ENCODE measurements at places on chromosomes 11 and 22.

GRCh38 chr11:78319453-78319955 lies 98.1 kb downstream of the GAB2 start:
- no peak for DNase-seq

GRCh38 chr11:47325271-47326041 lies 27.0 kb downstream of the MYBPC3 start:
- DNase-seq = no peak

- DNase-seq = no peak
These were observed 17.2 kb downstream of the BRD1 start for GRCh38 chr22:49810363-49811019.

- peak; percentile 34 for DNase-seq
These were observed 1.2 kb downstream of the CSRP3 start for GRCh38 chr11:19200410-19201201.

- DNase-seq = no peak
These were observed 171.0 kb downstream of the NELL1 start for GRCh38 chr11:20840341-20840740.

GRCh38 chr11:111393096-111393495 lies 14.0 kb upstream of the POU2AF1 start:
- DNase-seq = no peak

GRCh38 chr11:107040433-107041087 lies 22.3 kb upstream of the GUCY1A2 start:
- no peak for DNase-seq

DNA sequence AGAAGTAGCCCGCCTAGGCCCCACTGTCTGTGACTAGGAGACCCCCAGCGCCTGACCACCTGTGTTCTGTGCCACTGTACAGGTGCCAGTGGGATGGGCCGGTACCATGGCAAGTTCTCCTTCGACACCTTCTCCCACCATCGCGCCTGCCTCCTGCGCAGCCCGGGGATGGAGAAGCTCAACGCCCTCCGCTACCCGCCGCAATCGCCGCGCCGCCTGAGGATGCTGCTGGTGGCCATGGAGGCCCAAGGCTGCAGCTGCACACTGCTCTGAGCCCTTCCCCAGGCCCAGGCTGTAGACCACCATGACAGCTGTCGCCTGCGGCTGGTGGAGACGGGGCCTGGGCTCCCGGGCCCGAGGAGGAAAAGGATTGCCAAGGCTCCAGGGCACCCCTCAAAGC lies 2.8 kb upstream of the NDUFS8 start:
- DNase-seq = no peak

DNA sequence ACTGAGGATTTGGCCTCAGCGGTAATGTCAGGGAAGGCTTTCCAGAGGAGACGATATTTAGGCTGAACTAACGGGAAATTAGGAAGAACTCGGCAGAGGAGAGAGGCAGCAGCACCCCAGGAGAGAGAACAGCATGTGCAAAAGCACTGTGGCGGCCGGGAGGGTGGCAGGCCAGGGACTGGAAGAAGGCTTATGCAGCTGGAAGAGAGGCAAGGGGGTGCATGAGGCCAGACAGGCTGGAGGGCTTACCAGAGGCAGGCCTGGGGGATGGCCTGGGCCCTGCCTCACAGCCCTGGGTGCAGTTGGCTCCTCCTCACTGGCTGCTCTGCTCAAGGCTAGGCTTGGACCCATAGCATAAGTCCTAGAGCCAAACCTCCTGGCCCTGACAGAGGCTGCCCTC lies 7.7 kb upstream of the NPAS4 start:
- DNase-seq = no peak

- DNase-seq = no peak
These were observed 20.7 kb downstream of the POU2F3 start for GRCh38 chr11:120260616-120261015.

GRCh38 chr11:108432783-108433182 lies 34.5 kb downstream of the C11orf65 start:
- peak; percentile 79 for DNase-seq

DNA sequence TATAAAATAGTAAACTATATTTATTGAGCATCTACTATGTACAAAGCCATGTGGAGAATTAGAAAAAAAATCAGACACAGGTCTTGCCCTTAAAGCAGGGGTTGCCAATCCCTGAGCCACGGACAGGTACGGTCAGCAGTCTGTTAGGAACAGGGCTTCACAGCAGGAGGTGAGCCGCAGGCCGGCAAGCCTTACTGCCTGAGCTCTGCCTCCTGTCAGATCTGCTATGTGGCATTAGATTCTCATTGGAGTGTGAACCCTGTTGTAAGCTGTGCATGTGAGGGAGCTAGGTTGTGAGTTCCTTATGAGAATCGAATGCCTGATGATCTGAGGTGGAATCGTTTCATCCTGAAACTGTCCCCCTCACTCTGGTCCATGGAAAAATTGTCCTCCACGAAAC lies 2.1 kb upstream of the RAG2 start:
- no peak for DNase-seq

DNA sequence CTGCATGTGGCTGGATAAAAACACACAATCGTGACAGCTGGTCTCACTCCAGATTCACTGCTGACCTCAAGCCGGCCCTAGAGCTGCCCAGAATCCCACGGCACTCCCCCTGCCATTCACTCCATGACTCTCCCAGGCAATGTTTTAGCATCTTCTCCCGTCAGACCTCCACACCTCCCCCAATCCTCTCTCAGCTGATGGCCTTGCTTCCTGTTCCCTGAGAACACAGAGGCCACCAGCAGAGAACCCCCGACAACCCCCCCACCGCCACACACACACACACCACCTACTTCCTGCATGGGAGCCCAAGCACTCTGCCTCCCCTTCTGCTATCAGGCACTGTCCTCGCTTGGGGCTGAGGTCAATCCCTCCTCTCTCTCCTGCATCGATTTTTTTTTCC lies 9.3 kb downstream of the TNKS1BP1 start:
- DNase-seq = no peak

GRCh38 chr11:1682225-1682905 lies 14.6 kb upstream of the KRTAP5-6 start:
- no peak for DNase-seq

DNA sequence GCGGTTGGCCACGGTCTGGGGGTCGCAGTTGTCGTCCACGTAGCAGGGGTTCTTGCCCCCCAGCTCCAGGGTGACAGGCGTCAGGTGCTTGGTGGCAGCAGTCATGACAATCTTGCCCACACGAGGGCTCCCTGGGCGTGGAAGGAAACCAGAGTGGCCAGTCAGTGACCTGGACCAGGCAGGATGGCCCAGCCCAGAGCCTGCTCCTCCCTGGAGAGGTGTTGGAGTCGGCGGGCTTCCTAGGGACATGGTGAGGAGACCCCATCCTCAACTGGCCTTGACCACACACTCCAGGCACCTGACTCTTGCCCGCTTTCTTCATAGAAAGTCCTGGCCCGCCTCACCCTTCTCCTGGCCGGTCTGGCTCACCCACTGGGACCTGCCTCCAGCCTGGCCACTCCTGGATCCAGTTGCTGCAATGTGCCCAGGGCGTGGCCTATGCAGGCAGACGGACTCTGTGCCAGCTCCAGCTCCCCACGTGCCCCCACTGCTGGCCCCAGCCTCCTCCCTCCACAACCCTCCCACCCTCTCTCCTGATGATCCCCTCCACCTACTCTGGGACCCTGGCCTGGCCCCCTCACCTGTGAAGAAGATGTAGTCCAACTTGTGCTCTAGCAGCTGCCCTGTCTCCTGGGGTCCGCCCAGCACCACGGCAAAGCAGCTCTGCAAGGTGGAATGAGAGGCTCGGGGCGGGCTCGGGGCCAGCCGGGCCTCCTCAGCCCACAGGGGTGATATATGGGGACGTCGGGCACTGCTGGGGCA lies 8.7 kb downstream of the ALDH3B2 start:
- no peak for DNase-seq

DNA sequence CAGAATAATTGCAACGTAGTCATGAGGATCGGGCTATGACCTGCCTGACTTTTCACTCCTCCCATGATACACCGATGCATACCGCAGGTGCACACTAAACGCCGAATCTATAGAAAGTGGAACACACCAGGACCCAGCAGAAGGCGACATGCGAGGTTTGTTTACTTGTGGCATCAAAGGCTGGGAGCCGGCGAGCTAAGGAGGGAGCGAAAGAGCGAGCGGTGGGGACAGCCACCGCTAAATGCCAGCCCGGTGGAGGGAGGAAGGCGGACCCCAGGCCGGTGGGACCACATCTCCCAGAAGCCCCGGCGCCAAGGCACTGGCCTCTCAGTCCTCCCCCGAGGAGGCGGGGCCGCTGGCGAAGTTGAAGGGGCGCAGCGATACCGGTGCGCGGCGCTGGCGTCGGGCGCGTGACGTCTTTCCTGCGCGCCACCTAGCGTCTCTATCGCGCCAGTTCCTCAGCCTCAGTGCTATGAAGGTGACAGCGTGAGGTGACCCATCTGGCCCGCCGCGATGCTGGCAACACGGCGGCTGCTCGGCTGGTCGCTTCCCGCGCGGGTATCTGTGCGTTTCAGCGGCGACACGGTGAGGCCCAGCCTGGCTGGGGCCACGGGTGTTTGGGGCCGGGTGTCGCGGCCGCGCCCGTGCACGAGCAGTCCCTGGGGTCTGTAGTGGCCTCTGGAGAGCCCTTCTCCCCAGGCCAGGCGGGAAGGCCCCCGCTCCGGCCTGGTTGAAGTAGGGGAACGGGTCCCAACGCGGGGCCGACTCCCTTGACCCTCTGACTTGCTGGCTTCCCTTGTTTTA lies at the start of gene NDUFV1:
NDUFV1 (plus strand) TSS at position 445 of the 804 bp plus-strand sequence; CDS start at position 514, 69 bp downstream.
- DNase-seq = peak; percentile 99

DNA sequence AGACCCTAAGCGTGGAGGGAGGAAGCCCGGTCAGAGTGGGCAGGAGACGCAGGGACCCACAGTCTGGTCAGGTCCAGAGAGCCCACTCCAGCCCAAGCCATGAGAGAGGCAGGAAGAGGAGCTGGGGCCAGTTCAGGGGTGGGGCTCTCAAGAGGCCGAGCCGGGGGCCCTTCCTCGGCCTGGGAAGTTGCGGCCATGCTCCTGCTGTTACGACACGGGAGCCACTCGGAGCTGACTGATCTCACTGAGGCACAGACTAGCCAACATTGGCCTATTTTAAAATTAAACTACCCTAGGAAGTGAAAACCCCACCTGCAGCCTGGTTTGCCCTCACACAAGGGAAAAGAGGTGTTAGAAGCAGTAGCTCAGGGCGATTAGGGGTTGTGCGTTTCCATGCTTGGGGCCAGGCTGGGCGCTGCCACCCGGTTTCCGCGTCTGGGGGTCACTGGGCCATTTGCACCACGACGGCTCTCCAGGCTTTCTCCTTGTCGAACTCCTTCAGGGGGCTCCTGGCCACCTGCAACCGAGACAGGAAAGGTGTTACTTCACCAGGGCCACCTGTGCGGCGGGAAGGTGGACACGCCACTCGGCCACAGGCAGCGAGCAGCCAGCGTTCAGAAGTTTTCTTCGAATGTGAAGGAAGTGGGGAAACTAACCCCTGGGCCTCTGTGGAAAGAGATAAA lies 3.2 kb upstream of the TTLL8 start:
- no peak for DNase-seq

GRCh38 chr11:46693597-46694012 lies 6.8 kb downstream of the ARHGAP1 start:
- no peak for DNase-seq

GRCh38 chr22:40156001-40156516 lies 21.7 kb upstream of the TNRC6B start:
- DNase-seq = peak; percentile 44

DNA sequence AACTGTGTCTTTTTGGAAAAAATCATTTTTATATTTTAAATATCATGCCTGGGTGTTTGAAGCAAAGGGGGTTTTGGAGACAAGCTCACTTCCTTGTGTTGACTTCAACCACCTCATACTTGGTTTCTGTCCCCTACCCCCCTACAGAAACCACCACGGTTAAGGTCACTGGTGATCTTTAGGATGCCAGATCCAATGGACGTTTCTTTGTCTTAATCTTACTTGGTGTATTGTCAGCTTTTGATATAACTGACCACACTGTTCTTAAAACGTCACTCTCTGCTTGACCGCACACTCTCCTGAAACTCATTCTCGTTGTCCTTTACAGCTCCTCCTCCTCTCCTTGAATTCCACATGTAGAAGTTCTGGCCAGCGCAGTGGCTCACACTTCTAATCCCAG lies 34.8 kb upstream of the SWAP70 start:
- no peak for DNase-seq

- DNase-seq = no peak
These were observed 17.3 kb downstream of the PHLDA2 start for GRCh38 chr11:2911785-2912391.

GRCh38 chr22:46697811-46698515 lies 40.1 kb downstream of the CERK start:
- no peak for DNase-seq

- DNase-seq = no peak
These were observed 17.6 kb downstream of the F2 start for GRCh38 chr11:46736615-46737014.

DNA sequence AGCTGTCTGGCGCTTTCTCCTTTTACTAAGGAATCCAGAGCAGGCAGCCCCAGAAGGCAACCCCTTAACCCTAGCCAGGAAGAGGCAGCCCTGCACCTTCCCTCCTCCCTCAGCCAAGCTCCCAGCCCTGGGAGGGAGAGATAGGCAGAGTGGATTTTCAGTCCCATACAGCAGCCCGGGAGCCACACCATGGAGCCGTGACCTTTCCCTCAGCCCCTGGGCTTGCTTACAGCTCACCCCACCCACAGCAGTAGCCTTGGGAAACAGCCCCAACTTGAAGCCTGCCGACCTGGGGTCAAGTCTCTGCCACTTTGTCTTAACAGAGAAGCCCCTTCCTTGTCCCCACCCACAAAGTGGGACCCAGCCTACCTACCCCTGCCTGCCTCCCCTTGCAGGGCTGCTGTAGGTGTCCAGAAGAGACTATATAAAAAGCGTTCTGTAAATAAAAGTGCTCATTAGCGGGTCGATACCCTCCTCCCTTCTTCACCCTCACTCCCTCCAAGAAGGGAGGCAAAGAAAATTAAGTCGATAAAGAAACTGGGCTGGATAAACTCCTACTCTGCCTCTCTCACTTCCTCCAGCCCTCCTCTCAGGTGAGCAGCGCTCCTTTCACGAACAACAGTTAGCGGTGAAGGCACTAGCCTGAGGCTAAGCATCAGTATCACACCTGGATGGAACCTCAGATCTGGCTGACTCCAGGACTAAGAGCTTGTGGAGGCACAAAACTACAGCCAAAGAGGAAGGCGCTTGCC lies 4.2 kb downstream of the TST start:
- no peak for DNase-seq

GRCh38 chr11:130858215-130858614 lies 58.1 kb downstream of the SNX19 start:
- no peak for DNase-seq

- DNase-seq = peak; percentile 46
These were observed 1.8 kb downstream of the ALKBH8 start for GRCh38 chr11:107563702-107564101.

GRCh38 chr11:36791957-36792356 lies 193.9 kb upstream of the RAG2 start:
- no peak for DNase-seq
